Adrenal gland (tissue), 19 donors: ENCODE measurements at places on chromosomes 4 and X. TPM values are rescaled to one million over a fixed set of nuclear protein-coding genes. Genes with fewer than 3 reads are reported as not detected.

The RBM46 gene
- total RNA-seq = not detected

The IGSF1 gene
- total RNA-seq = 11.0 TPM

The FGB gene
- 4.8 TPM for total RNA-seq

The SYN1 gene
- not detected for total RNA-seq

The SYTL5 gene
- total RNA-seq = 1.8 TPM

DNA sequence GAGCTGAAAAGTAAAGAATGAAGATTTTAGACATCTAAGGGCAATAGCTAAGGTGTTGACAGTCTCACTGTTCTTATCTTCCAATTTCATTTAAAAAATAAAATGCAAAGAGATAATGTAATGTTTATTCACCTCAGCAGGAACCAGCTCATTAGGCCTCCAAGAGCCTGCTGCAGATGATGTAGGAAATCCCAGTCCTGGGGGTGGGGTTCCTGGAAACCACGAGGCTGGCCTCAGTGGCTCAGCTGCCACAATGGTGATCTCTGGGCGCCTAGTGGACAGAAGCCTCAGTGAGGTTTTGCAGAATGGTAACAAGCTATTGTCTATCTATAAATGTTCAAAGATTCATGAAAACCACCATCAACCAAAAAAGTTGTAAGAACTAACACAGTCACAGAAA lies 77.3 kb downstream of the RPS3A start:
- H3K27ac ChIP-seq = no peak overlapping the region
- no peaks in the 10 kb centered on the region for H3K27me3 ChIP-seq
- H3K4me3 ChIP-seq = no peak overlapping the region

DNA sequence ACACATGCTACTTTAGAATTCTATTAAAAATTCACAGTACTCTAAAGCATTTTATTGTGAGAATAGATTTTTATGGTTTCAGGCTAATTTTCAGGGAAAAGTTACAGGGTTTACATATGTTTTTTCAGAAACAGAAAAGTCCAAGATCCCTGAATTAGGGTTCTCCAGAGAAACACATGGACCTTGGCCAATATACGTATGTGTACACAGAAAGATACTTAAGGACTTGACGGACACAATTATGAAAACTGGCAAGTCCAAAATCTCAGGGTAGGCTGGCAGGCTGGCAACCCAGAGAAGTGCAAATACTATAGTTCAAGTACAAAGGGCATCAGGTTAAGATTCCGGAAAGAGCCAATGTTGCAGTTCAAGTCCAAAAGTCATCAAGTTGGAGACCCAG lies 1897.8 kb upstream of the PCDH10 start:
- H3K4me1 ChIP-seq = no peaks in the 10 kb centered on the region
- H3K27ac ChIP-seq = no peak overlapping the region
- H3K27me3 ChIP-seq = no peaks in the 10 kb centered on the region

DNA sequence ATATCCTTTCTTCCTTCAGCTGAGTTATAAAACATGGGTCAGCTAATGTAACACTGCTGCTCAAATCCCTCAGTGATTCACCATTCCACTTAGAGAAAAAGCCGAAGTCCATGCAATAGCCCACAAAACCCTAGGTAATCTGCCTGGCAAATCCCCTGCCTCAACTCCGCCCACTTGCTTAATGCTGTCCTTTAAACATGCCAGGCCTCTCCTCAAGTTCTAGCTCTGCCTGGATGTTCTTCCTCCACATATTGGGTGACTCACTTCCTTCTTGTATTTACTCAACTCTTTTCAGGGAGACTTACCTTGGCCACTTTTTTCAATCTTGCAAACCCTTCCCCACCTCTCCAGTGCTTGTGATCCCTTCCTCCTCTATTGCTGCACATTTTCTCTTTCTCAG lies 89.8 kb downstream of the EMCN start:
- H3K4me3 ChIP-seq = no peak overlapping the region
- H3K27me3 ChIP-seq = no peaks in the 10 kb centered on the region
- H3K36me3 ChIP-seq = no peaks in the 10 kb centered on the region
- no peak overlapping the region for H3K27ac ChIP-seq
- DNase-seq = no peak

DNA sequence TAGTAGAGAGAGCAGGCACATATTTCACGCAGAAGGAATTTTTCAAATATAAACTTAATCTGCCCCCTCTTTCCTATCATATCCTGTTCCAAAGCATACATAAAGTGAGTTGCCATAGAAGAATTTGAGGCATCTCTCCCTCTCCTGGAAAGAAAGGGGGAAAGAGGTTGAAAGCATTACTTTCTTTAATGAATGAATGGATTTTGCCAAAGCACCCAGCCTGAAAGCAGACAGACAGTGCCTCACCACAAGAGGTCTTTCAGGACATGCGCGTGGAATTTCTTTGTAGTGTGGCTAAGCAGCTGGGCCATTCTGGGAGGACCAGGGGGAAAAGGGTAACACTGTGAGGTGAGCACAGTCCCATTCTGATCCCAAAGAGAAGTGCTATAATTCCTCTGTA lies 651.4 kb downstream of the IQCM start:
- no peak overlapping the region for H3K4me3 ChIP-seq
- no peaks in the 10 kb centered on the region for H3K27me3 ChIP-seq
- no peak overlapping the region for H3K27ac ChIP-seq
- DNase-seq = no peak
- no peaks in the 10 kb centered on the region for H3K4me1 ChIP-seq

DNA sequence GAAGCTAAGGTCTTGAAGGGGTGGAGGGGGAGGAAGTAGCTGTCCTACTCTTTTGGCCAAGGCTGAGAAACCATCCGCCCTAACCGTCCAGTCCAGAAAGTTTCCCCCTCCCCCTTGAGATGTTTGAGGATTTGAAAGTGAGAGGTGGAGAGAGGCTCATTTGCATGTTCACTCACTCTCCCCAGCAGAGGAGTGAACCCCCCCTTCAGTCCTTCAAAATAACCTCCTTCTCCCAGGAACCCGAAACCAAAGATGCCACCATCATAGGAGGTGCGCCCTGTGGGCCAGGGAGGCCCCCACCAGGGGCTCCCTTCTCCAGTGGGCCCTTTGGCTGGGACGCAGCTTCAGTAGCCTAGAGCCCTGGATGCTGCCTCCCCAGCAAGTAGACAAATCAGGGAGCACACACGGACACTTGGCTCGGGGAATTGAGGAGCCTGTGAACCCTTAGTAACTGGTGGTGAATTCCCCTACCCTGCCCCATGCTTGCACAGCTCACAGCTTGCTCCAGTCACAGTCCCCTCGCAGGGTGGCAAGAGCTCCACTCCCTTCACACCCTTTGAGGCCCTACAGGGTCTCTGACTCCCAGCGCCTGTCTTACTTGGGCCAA lies 25.6 kb downstream of the ELF4 start:
- H3K36me3 ChIP-seq = no peaks in the 10 kb centered on the region
- H3K4me3 ChIP-seq = no peak overlapping the region
- DNase-seq = no peak
- no peaks in the 10 kb centered on the region for H3K27me3 ChIP-seq
- no peak overlapping the region for H3K27ac ChIP-seq

GRCh38 chrX:74931214-74931613 lies 6.0 kb upstream of the NEXMIF start:
- H3K4me1 ChIP-seq = no peaks in the 10 kb centered on the region
- no peak overlapping the region for H3K4me3 ChIP-seq
- DNase-seq = no peak
- H3K27me3 ChIP-seq = peaks cover 28% of the 10 kb centered on the region

- H3K27ac ChIP-seq = no peak overlapping the region
- no peaks in the 10 kb centered on the region for H3K27me3 ChIP-seq
- no peak for DNase-seq
- H3K4me1 ChIP-seq = no peaks in the 10 kb centered on the region
- no peak overlapping the region for H3K4me3 ChIP-seq
Observed at GRCh38 chr4:30495251-30495650, 224.9 kb upstream of the PCDH7 start.

DNA sequence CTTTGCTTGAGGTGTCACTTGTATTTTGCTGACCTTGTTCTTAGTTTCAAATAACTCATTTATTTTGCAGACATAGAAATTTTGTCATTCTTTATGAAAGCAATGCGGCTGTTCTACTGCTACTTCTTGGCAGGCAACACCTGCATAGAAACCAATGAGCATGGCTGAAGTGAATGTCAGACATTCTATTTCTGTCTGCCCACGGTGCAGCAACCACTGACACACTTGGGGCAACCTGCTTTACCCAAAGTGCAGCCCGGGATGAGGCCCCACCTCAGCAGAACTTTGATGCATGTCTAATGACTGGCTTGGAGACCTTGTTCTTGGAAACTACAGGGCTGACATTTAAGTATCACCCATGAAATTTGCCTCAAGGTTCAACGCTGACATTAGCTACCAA lies 93.6 kb downstream of the RBM47 start:
- H3K36me3 ChIP-seq = no peaks in the 10 kb centered on the region
- H3K4me1 ChIP-seq = peaks cover 28% of the 10 kb centered on the region
- peak overlapping the region; percentile 74 for H3K27ac ChIP-seq
- DNase-seq = no peak
- no peaks in the 10 kb centered on the region for H3K27me3 ChIP-seq

DNA sequence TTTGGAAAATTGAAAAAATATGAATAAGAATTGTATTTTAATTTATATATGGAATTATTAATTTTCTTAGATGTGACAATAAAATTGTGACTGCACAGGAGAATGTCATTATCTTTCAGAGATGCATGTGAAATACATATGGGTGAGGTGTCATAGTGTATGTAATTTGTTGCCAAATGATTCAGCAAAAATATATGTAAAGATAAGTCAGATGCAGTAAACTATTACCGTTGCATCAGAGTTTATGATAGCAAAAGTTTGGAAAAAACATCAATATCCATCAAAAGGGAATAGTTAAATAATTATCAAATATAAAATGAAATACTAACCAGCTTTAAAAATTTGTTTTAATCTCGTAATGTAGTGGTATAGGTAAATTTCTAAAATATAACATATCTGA lies 10.4 kb upstream of the SLC7A11 start:
- no peaks in the 10 kb centered on the region for H3K36me3 ChIP-seq
- no peak overlapping the region for H3K4me3 ChIP-seq
- DNase-seq = no peak
- no peak overlapping the region for H3K27ac ChIP-seq
